ENCODE measurements at places on chromosomes 4 and X.
A peak's percentile ranks its signal among the peaks of the same experiment; 100 is the strongest.

- DNase-seq: peak; percentile 17
These were observed 160.6 kb downstream of the BCOR start for GRCh38 chrX:39936886-39937770.

DNA sequence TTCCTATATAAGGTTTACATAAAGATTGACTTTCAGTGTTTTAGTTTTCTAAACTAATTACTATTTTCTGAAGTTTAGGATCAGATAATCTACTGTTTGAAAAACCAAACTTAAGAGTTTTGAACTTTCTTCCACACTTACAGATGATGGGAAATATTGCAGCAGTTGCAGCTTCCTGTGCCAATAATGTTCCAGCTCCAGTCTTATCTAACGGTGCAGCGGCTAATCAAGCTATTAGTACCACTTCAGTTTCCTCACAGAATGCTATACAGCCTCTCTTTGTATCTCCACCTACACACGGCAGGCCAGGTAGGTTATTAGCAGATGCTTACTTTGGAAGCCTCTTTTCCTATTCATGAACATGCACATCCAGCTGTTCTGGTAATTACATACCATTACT lies 55.6 kb downstream of the ALG13 start:
- DNase-seq: no peak

DNA sequence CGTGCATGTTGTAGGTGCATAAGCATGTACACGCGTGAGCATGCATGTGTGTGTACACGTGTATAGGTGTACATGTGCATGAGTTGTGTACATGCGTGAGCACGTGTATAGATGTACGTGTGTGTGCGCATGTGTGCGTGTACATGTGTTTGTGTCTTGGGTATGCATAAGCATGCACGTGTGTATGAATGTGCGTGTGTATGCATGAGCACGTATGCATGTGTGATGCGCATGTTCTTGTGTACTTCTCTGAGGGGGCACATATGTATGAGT lies 9.0 kb downstream of the NAT8L start:
- no peak for DNase-seq

DNA sequence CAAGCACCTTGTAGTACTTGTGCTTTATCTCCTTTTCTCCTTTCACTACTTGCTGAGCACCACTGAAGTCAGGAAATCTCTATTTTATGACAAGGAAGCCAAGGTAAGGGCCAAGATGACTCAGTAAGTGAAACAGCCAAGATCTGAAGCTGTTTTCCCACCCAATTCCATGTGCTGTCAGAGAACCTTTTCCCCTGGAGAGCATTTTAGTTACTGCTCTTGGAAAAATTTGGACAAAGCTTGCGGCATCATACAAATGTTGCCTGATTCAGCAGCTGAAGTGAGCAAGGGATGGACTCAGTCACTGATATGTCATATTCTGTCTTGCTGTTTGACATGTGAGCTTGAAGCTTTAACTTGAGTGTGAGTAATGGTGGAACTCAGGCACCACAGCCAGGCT lies 391.4 kb downstream of the RAB28 start:
- DNase-seq: no peak

DNA sequence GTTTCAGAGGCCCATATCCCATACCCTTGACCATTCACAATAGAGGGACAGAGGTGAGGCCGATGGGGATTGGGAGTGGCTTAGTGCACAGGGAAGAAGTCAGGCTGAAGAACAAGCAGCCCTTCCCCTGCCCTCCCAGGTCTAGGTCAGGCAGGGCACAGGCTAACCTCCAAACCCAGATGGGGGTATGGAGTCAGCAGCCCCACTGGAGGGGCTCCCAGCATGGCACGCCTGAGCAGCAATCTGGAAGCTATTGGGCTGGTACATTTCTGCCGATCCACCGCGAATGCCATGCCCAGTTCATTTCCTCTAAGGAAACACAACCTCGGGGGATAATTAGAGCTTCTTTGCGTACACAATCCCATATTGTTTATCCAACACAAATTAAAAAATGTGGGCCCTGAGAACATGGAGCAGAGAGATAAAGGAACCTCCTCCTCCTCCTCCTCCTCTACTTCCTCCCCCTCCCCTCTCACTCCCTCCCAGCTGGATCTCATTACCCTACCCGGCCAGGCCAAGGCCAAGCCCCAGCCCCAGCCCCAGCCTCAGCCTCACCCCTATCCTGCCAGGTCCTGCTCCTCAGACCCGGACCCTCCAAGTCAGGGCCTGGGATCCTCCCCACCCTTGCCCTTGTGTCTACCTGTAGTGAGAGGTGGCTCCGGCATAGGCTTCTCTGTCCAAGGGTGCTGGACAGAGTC lies 83.0 kb downstream of the PJA1 start:
- DNase-seq: no peak

DNA sequence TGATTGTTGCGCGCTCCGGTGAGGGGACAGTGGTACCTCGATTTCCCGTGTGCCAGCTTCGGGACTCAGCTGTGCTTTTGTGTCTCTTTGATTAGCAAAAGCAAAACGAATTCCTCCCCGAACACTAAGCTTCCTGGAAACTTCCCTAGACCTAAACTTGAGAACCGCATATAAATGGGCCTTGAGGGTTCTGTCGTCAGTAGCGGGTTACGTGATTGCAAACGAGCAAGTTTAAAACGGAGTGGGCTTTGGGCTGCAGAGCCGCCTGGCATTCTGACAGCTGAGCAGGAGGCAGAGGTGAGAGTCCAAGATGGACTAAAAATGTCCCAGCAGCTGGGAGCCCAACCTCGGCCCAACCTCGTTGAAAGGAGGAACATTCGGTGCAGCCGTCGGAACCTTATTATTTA lies 1.2 kb upstream of the TAPT1 start:
- no peak for DNase-seq

DNA sequence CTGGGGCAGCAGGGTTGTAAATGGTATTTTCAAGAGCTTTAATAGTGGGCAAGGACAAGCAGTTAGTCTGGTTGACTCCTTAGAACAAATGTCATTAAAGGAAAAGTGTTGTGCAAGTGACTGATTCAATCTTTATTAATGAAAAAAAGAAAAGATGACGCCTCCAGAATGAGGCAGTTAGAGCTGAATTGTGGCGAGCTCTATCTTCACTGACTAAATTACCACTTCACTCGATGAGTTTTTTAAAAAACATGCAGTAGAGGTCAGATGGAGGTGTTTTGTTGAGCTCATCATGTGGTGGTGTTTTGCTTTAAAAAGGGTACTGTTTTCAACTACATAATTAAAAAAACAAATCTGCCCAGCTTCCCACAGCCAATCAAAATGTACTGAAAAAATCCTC lies 28.1 kb upstream of the TENM3 start:
- no peak for DNase-seq

GRCh38 chr4:110449947-110450346 lies 26.0 kb upstream of the ENPEP start:
- no peak for DNase-seq

DNA sequence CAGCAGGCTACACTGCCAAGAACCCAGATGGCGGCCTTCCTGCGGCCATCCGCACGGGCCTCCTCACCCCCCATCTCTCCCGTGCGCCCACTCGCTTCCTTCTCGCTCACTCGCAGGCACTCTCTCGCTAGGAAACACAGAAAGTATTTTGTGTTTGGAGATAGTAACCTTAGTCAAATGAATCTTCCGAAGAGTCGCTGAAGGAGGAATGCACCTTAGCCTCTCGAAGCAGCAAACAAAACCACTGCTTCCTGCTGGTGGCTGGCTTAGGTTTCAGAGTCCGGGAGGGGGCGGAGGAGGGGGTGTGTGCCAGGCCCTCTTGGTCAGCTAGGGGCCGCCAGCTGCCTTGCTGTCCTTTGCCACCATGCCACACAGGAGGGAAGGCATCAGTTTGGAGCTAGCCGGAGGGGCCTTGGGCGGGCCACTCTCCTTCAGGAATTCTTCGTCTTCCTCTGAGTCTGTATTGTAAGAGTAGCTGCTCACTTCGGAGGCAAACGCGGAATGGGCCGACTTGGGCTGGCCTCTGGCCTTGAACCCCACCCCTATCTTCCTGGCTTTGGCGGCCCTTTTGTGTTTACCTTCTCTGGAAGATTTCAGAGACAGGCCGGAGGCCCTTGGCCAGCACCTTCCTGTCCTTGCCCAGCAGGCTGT lies 73.2 kb upstream of the UCP1 start:
- DNase-seq: no peak

DNA sequence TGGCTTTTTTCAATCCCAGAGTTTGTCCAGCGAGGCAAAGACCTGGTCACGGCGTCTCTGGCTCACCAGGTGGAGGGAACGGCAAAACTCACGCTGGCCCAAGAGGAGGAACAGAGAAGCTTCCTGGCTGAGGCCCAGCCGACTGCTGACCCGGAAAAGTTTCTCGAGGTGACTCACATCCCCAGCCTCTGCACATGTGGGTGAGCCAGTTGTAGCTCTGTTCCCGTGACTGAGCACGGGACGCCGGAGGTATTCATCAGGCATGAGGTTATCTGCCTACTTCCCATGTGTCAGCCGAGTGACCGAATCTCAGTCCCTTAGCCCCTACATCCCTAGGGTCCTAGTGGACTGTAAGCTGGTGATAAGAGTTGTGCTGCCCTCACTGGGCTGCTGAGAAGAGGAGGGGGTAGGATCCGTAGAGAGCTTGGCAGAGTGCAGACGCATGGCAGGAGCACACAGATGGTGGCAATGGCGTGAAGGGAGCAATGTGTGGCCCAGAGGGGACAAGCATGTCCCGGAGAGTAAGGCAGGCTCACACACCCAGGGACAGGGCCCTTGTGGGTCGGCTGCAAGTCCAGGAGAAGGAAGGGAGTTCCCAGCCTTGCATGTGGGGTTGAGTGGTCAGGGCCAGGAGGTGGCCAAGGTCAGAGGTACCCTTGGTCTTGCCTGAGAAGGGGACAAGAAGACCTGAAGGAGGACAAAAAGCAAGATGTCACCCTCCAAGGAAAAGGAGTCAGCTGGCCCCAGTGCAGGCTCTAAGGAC lies 42.9 kb downstream of the EVC start:
- no peak for DNase-seq

DNA sequence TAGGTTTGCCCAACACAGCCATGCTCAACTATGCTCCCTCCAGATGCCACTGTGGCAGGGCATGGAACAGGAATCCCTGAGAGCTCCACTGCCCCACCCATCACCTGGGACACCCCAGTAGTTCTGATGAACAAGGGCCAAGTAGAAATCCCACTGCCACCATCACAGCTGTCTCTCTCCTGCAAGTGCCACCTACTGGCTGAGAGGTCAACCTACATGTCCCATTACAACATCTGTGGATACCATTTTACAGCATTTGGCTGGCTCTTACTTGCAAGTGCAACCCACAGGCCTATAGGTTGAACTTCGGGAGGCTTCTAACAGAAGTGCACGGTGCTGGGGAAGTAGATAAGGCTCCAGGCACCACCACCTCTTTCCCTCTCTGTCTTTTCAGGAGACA lies 142.5 kb downstream of the CXXC4 start:
- no peak for DNase-seq

DNA sequence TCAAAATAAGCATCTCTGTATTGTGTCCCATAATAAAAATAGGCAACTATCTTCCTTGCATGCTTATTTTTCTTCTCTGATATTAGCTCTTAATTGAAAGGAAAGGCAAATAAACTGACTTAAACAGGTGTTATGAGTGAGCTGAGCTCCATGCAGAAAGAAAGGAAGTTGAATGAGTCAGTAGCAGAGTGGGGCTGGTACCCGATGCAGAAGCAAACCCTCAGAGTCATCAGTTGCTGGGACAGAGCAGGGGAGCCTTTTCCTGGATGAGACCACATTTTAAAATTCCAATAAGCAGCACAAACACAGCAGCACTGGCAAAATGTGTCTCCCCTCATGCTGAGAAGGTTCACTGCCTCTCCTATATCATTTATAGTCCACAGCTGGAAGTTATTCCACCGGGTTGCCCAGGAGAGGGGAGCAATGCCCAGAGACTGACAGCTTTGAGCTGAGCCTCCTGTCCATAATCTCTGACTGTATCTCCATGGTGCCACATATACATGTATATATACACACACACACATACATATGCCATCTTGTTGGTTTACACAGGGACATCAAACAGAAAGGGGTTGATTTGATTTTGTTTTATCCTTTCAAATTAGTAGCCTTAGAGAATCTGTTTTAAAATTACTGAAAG lies 274.3 kb upstream of the PPARGC1A start:
- no peak for DNase-seq

DNA sequence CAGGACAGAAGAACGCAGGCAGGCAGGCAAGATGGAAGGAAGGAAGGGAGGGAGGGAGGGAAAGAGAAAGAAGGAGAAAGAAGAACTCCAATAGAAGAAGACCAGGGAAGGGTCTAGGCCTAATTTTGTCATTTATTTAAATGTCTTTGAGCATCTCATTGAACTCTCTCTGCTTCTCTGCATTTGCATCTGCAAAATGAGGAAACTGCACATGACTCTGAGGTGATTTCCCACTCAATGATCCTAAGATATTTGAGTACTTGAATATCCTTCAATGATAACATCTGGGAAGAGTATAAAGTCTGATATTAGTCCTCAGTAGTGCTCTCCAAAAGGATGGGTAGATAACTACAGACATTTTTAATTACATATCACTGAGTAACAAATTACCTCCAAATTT lies 33.1 kb upstream of the RBPJ start:
- DNase-seq: peak; percentile 32

- DNase-seq: no peak
These were observed 1879.4 kb upstream of the TENM3 start for GRCh38 chr4:180363815-180364214.

- DNase-seq: no peak
These were observed 15.7 kb downstream of the HELT start for GRCh38 chr4:185033950-185034349.

DNA sequence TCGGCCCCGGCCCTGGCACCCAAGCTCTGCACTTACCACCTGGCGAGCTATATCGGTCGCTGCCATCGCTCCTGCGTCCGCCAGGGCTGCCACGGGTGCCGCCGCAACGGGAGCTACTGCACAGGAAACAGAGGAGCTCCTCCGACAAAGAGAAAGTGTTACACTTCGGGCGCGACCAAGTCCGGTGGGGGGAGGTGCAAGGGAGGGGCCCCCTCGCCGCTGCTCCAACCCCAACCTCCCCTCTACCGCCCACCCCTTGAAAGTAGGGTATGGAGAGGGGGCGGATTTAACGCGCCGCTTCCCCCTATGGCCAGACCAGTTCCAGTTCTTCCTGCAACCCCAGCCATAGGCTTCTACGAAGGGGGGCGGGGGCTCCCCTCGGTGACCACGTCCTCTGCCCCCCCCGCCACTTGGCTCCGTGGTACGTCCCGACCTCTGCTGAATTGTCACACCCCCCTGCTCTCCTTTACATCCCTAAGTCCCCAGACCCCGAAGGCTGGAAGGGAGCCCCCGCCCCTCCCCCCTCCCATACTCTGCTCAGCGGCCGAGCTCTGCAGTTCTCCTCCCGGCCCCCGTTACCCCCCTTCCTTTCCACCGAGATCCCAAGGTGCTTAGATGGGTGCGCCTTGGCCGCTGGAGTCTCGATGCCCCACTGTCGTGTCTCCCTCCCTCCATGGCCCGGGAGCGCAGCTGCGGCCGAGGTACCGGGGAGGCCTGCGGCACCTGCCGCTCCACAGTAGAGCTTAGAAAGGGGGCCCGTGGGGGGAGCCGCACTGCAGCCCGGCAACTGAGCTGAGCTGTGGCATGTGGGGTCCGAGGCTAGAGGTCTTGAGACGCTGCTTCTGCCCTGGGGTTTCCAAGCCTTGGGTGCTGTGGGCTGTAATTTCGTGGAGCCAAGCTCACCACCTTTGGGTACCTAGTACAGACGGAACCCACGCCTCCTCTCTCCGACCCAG lies at the start of gene SEPTIN6:
Gene SEPTIN6 (minus strand): TSS at position 129 of the 956 bp plus-strand sequence. CDS start 63 bp downstream, at position 66.
- DNase-seq: peak; percentile 72

Measured in GM20000 (cell line).